ENCODE measurements at places on chromosomes 4 and X.
A peak's percentile ranks its signal among the peaks of the same experiment; 100 is the strongest.

DNA sequence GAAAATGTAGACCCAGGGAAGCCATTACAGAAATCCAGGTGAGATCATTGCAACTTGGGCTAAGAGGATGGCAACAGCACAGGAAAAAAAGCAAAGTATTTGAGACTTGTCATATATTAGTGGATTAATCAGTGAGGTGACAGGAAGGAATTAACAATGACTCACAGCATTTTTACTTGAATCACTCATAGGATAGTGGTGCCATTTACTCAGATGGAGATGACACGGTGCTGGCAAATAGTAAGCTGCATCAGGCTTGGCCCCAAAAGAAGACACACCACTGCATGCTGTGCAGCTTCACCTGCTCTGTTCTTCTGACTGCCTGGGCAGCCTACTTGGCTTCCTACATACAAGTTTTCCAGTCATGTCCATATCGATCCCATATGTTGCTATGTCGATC, 144.8 kb downstream of the FRYL start:
- DNase-seq = no peak

DNA sequence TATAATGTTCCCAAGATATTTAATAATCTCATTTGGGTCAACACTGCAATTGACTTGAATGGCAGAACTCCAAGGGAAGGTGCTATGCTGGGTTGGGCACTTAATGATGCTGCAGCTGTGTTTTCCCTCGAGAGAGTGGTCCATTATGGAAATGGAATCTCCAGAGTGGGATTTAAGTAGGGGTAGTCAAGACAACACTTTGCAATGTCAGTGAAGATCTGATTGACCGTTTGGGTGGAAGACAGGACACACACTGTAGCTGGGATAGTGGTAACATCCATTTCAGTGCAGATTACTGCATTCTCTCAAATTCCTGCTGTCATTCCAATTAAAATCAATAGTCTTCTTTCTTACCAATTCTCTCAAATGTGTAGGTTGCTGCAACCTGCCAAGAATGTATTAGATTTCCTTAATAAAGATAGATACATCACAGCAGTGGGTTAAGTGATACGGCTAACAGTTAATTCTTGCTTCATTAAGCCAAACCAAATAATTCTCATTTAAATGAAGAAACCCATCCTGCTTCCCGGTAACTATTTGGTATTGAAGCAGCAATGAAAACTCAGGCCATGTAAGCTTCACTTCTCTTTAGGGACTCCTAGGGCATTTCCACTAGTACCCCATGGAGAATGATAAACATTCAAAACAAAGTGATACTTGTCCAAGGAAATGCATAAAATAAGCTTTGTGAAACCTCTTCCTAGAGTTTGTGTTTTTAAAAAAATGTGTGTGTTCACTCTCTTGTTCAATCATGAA, 40.5 kb upstream of the RASGEF1B start:
- DNase-seq = no peak

- peak; percentile 18 for DNase-seq
Observed at GRCh38 chrX:136880003-136880451, 498 bp downstream of the RBMX start.

DNA sequence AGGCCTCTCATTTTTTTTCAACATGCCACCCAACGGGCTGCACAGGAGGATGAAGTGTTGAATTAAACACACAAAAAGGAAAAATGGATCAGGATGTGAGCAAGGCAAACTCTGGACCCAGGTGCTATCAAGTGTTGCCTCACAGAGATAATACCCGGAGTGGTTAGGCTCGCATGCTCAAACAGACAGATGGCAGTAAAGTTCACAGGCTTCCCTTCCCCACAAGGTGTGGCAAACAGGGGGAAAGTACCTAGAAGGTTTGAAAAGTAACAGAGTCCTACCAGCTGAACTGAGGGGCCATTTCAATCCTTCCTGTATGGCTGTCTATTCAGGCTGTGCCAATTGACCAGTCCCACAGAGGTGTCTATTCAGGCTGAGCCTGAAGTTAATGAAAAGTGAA, 123.9 kb upstream of the GC start:
- DNase-seq = no peak

GRCh38 chrX:50471390-50471789, 765 bp upstream of the DGKK start:
- DNase-seq = no peak

Measured in heart right ventricle (tissue), 16 donors.